Brain (organoid and tissue), 16 donors: ENCODE measurements at places on chromosomes 13 and 19.
A peak's percentile ranks its signal among the peaks of the same experiment; 100 is the strongest.

DNA sequence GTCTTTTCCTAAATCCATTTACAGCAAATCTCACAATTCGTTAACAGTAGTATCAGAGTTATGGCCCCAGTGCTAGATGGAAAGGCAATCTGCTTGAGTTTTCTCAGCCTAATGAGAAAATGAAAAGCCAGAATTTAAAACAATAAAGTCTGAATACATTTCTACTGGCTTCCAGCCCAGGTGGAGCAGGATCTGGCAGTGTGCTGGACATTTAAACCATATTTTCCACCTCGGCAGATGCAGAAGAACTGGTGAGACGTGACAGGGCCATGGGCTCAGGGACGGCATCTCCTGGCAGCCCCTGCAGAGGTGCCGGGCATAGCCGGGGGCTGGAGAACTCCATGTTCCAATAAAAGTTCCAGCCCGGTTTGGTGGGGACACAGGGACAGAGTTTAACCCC, 7.1 kb downstream of the SMIM7 start:
- no peak for DNase-seq

DNA sequence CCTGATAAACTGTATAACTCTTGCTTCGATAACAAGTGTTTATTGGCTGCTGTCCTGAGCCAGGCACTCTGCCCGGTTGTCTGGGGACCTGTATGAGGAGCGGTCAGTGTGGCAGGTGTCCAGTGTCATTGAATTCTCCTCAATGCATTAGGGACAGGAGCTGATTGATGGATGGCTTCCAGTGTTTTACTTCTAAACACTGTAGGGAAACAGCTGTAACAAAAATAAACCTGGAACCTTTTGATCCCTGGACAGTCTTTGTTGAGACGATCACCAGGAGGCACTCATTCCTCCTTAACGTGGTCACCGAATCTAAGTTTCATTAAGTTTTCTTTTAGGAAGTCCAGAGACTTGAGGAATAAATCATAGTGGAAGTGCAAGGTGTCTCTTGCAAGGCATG, 17.9 kb downstream of the UBAC2 start:
- peak; percentile 19 for DNase-seq

- peak; percentile 80 for DNase-seq
These were observed 7.5 kb downstream of the ZNF610 start for GRCh38 chr19:52343548-52343947.

GRCh38 chr19:6235031-6235951, 44.5 kb downstream of the MLLT1 start:
- DNase-seq, result no peak

- DNase-seq, result no peak
These were observed 522 bp upstream of the CHMP2A start for GRCh38 chr19:58555369-58555885.

DNA sequence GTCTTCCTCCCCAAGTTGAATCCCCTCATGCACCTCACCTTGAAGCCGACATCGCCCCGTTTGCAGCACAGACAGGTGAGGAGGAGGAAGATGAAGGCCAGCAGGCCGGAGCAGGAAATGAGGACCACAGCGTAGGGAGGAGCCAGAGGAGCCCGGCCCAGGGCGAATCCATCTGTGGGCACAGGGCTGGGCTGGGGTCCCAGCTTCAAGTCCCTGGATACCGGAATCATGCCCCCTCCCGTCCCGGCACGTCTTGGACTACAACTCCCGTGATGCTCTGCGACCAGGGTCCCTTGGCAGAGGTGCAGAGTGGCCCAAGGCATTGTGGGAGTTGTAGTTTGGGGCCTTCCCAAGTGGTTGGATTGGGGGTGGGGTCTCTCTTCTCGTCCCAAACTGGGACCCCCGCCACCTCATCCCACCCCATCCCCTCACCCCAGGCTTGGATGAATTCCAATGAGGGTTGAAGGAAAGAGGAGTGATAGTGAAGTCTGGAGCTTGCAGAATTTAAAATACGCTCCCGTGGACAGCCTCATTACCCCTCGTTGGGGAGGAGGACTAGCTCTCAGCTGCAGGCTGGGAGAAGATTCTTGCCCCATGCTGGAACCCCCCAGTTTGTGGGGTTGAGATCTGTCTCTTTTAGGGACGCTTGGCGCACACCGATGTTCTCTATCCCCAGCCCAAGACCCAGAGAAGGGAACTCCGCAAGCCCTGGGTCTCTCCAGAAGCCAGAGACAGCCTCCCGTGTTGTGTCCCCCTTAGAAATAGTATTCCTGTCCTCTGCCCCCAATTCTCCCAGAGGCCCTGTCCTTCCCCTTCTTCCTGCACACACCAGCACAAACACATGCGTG, 990 bp downstream of the LMTK3 start:
- DNase-seq, result peak; percentile 87

DNA sequence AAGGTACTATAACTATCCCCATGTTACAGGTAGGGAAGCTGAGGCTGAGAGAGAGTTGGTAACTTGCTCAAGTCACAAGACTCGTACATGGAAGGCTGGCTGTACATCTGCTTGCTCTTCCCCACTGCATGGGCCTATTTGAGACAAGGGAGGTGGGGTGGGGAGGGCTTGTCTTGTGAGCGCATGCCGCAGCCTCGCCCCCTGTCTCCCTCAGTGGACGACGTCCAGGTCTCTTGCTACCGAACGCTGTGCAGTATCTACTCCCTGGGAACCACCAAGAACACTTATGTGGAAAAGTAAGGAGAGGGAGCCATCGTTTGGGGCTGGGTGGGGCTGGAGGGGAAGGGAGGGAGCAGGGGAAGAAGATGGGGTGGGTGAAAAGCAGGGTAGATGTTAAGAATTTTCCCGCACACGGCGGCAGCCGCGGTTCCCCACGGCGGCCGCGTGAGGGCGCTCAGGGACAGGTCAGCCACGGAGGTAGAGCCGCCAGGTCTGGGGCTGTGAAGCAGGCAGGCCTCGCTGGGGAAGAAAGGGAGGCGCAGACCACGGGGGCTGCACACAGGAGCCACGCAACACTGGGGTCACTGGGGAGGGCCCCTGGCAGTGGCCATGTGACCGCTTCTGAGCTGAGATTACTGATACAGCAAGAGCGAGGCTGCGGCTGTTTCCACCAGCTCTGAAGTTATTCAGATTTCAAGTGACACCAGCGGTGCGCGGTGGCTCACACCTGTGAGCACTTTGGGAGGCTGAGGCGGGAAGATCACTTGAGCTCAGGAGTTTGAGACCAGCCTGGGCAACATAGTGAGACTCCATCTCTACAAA, 81.5 kb downstream of the RYR1 start:
- peak; percentile 85 for DNase-seq

- no peak for DNase-seq
These were observed 39.5 kb upstream of the GRTP1 start for GRCh38 chr13:113403255-113404104.

- peak; percentile 37 for DNase-seq
These were observed 27.7 kb downstream of the LCP1 start for GRCh38 chr13:46154136-46154801.

- no peak for DNase-seq
These were observed 5.8 kb downstream of the PPFIA3 start for GRCh38 chr19:49125025-49125731.

DNA sequence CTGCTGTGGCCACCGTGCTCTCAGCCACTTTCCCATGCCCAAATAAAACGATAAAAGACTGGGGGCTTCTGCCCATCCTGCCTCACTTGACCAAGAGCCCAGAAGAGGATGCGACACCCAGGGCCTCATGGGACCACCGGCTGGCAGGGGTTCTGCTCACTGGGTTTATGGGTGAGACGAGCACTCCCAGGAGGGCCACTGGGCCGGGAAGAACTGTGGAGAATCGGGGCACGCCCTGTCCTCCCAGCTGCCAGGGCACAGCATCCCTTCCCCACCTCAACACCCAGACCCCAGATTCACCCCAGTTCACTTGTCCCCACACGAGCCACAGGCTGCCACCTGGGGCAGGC, 4.7 kb upstream of the F10 start:
- DNase-seq, result no peak

DNA sequence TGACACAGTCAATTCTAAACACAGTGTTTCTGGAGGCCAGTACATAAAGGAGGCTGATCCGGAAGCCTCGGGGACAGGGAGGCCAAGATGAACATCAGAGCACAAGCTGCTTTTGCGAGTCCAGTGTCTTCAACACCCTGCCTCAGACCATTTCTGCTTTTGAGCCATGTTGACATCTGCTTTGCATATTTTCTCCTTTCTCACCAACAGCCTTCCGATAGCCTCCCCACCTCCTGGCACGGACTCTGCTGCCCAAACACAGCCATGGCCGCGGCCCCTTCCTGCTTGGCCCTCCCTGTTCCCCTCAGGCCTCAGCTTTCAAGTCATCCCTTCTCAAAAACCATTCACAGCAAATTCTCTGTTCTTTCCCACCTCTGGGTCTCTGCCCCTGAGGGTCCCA, 3.6 kb downstream of the LRRC25 start:
- DNase-seq, result no peak

- no peak for DNase-seq
These were observed 4.3 kb upstream of the RLN3 start for GRCh38 chr19:14023404-14024235.

DNA sequence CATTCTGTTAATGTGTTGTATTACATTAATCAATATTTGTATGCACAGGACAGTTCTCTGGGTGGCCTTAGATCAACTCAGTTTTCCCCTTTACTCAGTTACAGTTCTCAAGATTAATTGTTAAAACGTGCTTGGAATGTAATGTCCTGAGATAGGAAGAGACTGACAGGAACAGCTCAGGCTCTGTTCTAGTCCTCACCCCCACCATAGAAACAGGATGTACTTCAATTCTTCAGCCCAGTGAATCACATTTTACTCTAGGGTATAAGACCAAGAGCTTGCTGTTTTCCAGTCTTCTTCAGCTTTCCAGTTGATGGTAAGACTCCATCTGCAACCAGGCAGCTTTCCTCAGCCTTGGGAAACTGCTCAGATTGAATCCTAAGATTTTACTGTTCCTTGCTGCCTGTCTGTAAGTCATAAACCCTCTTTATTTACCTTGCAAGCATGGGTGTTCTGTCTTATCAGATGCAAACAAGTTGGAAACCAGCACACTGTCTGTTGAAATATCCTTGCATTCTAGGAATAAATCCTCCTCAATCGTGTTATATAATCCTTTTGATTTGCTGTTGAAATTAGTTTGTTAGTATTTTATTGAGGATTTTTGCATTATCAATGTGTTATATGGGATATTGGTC, 836.9 kb upstream of the PCDH9 start:
- no peak for DNase-seq

GRCh38 chr13:31540281-31540680, 199.0 kb upstream of the RXFP2 start:
- DNase-seq, result no peak

- no peak for DNase-seq
These were observed 7.8 kb downstream of the SIN3B start for GRCh38 chr19:16837035-16837362.

DNA sequence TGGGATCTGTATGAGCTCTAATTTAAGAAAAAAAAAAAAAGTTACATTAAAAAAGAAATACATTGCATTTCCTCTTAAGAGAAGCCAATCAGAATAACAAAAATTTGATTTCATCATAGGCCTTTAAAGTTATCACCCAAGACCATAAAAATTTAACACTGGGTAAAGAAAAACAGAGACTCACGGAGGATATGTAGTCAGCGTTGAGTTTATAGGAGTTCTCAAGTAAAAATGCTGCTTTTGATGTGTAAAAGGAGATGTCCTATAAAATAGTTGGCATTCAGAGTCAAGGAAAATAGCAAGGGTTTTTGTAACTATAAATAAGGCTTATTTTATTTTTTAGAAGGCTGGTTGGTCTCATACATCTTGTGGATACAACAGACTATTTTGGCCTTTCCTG, 191.1 kb downstream of the EFNB2 start:
- DNase-seq, result no peak

DNA sequence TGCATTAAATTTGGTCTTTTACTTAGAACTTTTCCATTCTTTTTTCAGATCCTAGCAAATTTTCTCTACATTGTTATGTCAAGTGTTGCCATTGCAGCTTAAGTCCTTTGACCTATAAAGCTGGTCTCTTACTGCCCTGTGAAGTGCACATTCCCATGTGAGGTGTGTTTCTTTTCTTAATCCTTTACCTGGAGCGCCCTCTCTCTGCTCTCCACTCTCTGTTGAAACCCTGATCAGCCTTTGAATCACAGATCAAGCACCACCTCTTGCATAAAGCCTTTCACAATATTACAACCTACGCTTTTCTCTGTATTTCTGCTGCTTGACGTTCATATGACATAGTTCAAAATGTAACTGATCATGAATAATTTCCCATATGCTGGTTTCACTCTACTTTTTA, 84.8 kb downstream of the PCDH17 start:
- DNase-seq, result no peak

GRCh38 chr13:110638814-110639806, 23.8 kb downstream of the NAXD start:
- no peak for DNase-seq

- no peak for DNase-seq
These were observed 167.7 kb downstream of the TSHZ3 start for GRCh38 chr19:31181535-31181934.

DNA sequence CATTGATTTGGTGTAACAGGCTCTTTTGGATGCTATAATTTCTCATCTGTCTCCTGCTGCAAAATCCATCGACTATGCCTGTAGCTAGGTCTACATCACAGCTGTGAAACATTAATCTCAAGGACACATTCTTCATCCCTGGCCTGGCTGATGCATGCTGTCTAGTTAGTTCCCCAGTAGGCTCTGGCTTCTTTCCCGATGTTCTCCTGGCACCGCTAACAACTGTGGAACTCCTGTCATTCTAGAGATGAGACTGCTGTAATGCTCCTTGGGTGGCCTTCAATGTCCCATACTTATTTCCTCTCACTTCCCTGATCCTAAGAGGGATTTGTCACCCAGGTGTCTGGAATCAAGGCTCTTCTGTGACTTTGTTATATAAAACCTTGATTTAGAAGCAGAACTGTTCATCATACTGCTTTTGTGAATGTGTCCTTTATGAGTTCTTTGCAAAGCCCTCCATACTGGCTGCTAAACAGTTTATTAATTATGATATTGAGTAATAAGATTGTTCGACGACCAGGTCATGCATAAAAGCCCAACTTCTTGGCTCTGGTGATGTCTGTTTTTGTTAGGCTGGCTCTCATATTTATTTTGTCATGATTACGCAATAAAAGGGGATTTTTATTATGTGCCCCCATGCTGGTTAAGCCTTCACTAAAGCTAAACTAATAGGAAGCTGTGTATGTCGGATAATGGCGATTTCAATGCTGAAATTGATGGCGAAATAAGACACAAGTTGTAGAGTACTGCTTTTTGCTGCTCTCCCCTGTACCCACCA, 227.5 kb downstream of the DCT start:
- peak; percentile 15 for DNase-seq

DNA sequence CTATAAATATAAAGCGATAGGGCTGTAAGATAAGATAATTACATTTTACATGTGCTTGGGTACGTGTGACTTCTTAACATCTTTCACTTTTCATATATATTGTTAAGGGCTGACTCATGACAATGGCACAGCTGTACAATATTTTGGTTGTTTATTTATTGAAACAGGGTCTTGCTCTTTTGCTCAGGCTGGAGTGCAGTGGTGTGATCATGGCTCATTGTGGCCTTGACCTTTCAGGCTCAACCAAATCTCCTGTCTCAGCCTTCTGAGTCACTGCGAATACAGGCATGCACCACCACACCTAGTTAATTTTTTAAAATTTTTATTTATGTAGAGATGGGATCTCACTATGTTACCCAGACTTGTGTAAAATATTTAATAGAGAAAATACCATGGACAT, 2532.4 kb upstream of the PCDH20 start:
- DNase-seq, result no peak

GRCh38 chr13:70051531-70051930, 56.1 kb upstream of the ATXN8OS start:
- no peak for DNase-seq
